ENCODE measurements at places on chromosomes 2 and 18. TPM values are rescaled to one million over a fixed set of nuclear protein-coding genes. Genes with fewer than 3 reads are reported as not detected.

Gene STPG4
- polyA plus RNA-seq = not detected

DNA sequence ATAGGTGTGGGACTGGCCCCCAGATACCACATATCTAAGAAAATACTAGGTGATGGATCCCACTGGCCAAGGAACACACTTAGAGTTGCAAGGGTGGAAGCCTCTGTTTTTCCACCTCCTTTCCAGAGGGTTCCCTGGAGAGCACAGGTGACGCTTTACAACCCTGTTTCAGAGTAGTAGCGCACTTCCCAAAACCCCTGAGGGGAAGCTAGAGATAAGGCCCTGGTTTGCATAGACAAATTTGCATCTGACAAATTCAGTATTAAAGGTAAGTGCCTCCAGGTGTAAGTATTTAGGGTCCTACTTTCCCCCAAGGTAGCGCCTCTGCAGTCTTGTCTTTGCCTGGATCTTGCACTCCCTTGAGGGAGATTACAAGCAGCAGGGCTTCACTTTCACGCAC, 474 bp upstream of the CERKL start:
- no peak for DNase-seq

DNA sequence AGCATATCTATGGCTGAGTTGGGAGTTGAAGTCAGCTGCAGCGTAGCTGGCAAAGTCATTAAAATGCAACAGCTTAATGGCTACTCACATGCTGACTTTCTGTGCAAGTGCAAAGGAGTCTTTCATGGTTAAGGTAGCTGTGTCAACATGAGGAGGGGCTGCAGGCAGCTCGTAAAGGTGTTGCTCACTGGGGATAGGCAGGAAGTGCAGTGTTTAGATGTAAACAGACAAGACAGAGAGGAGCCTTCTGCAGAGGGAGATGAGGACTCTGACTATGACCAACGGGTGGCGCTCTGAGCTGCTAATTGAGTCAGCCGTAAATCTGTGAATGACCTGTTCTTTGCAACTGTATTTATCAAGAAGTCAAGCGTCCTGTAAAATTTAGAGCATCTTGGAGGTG, 22.3 kb upstream of the CAVIN2 start:
- DNase-seq = no peak

GRCh38 chr2:111687911-111688310, 196.1 kb downstream of the ANAPC1 start:
- DNase-seq = no peak
